ENCODE measurements at places on chromosomes 12 and 14.

DNA sequence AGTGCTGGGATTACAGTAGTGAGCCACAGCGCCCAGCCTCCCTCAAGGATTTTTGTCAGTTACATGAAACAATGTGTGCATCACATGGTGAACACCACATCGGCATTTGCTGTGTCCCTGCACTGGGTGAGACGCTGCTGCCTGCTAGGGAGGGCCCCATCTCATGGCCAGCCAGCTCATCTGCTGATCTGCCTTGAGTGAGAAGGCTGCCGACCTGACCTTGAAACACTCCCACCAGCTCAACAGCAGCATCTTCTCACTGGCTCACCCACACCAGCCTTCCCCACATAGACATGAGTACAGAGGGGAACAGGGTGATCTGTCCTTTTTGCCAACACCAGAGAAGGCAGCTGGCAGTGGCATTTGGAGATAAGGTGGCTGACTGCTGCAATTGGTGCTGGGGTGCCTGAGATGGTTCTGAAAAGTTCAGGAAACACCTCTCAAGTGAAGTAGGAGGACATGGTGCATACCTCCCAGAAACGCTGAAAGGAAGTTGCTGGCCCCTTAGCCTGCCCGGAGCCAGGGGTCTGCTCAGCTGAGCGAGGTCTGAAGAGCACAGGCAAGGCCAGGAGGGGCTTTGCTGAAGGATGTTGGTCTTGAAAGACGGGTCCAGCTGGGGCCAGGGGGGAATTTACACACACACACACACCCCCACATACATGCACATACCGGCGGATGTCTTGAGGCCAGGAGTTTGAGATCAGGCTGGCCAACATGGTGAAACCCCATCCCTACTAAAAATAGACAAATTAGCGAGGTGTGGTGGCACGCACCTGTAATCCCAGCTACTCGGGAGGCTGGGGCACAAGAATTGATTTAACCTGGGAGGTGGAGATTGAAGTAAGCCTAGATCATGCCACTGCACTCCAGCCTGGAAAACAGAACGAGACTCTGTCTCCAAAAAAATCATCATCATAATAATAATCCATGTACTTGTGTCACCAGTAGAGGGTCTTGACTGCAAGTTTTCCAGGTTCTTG lies 14.3 kb upstream of the PPP1R13B start:
- DNase-seq: no peak

GRCh38 chr14:49549881-49550280 lies 36.3 kb downstream of the RPS29 start:
- DNase-seq: peak; percentile 30

GRCh38 chr14:70871863-70872677 lies 35.2 kb upstream of the PCNX1 start:
- DNase-seq: no peak

DNA sequence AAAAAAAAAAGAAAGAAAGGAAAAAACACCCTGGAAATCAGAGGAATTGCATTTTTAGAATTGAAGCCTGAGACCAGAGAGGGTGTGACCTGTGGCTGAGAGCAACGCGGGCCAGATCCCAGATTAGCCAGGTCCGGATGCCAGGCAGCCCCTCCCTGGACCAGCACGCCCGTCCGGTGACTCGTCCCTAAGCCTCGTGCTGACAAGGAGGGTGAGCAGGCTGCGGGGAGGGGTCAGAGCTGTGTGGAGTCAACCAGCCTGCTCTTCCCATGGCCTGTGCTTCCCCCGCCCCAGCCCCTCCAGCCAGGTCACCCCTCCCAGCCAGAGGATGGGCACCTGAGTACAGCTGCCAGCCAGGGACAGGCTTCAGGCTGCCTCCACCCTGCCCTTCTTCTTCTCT lies 4.2 kb upstream of the KLC1 start:
- no peak for DNase-seq

- no peak for DNase-seq
Measured at GRCh38 chr14:76769636-76770292, 8.5 kb downstream of the VASH1 start.

- DNase-seq: no peak
Measured at GRCh38 chr12:60174476-60174875, 578.6 kb downstream of the SLC16A7 start.

Data from NCI-H1417 (cell line).